Thoracic aorta endothelial cell (primary cell): ENCODE measurements at places on chromosomes 3 and 15. TPM values are rescaled to one million over a fixed set of nuclear protein-coding genes. Genes with fewer than 3 reads are reported as not detected.

RPL4 gene
- total RNA-seq: 3,099 and 3,187 TPM in 2 replicates

SLC28A1 gene
- total RNA-seq: not detected in 2 replicates

TM4SF18 gene
- total RNA-seq: 156 and 234 TPM in 2 replicates

SPATA12 gene
- 0.07 and 0.13 TPM in 2 replicates for total RNA-seq

CASR gene
- total RNA-seq: not detected in 2 replicates

CADM2 gene
- 0.07 TPM in 1 of 2 replicates, not detected in the other for total RNA-seq

CLEC3B gene
- not detected in 2 replicates for total RNA-seq

PRR23C gene
- total RNA-seq: not detected in 2 replicates

HTR3E gene
- total RNA-seq: not detected in 2 replicates

RTP4 gene
- 0.22 TPM in 1 of 2 replicates, not detected in the other for total RNA-seq

IFRD2 gene
- 114 and 131 TPM in 2 replicates for total RNA-seq

CCR1 gene
- total RNA-seq: not detected in 2 replicates

TUSC7 gene
- total RNA-seq: not detected in 2 replicates

GATA2 gene
- total RNA-seq: 24.5 and 38.3 TPM in 2 replicates

HRG gene
- total RNA-seq: not detected in 2 replicates

HCLS1 gene
- 43.8 and 55.7 TPM in 2 replicates for total RNA-seq
